ENCODE measurements at places on chromosomes 3 and 15. TPM values are rescaled to one million over a fixed set of nuclear protein-coding genes. Genes with fewer than 3 reads are reported as not detected.

The CADPS gene
- under 0.01 TPM for total RNA-seq

The SLC22A13 gene
- not detected for total RNA-seq

The CHRNA3 gene
- not detected for total RNA-seq

The P2RY1 gene
- 3.1 TPM for total RNA-seq

The C3orf49 gene
- not detected for total RNA-seq

The LRRC31 gene
- total RNA-seq, result not detected

The RASGRP1 gene
- 64.9 TPM for total RNA-seq

The SAMMSON gene
- total RNA-seq, result not detected

The CAV3 gene
- total RNA-seq, result not detected

The CCDC66 gene
- total RNA-seq, result 138 TPM

The GOLGA8N gene
- 6.1 TPM for total RNA-seq

The GADL1 gene
- 0.94 TPM for total RNA-seq

All from mononuclear cell (primary cell).